Stimulated activated CD8-positive, alpha-beta memory T cell treated with anti-CD3 and anti-CD28 coated beads, Interleukin-15, amount 100 ng/mL, for 24 hours (primary cell): ENCODE measurements at places on chromosomes 6 and 20.

- no peak for DNase-seq
Measured at GRCh38 chr20:40254023-40254772, 434.8 kb downstream of the MAFB start.

DNA sequence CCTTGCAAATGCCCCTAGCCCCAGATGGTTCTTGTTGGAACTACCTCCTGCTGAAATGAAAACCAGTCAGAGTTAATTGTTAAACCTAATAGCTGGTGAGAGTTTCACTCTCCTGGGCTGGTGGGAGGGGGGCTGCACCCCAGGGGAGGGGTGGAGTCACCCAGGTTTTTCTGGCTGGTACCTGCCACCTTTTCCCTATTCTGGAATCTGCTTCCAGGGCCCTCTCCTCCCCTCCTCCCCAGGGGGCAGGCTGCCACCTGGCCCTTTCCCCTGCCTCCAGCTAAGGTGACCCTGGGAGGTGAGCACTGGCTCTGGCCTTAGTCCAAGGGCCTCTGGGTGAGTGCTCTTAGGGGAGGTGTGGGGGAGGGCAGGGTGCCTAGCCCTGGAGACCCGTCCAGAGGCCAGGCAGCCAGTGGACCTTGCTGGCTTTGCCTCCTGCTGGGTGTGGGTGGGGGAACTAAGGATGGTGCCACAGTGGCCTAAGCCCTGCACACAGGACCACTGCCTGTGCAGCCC, 48.8 kb upstream of the EPB41L1 start:
- no peak for DNase-seq

GRCh38 chr6:33082702-33083101, 6.9 kb downstream of the HLA-DPB1 start:
- DNase-seq = no peak

DNA sequence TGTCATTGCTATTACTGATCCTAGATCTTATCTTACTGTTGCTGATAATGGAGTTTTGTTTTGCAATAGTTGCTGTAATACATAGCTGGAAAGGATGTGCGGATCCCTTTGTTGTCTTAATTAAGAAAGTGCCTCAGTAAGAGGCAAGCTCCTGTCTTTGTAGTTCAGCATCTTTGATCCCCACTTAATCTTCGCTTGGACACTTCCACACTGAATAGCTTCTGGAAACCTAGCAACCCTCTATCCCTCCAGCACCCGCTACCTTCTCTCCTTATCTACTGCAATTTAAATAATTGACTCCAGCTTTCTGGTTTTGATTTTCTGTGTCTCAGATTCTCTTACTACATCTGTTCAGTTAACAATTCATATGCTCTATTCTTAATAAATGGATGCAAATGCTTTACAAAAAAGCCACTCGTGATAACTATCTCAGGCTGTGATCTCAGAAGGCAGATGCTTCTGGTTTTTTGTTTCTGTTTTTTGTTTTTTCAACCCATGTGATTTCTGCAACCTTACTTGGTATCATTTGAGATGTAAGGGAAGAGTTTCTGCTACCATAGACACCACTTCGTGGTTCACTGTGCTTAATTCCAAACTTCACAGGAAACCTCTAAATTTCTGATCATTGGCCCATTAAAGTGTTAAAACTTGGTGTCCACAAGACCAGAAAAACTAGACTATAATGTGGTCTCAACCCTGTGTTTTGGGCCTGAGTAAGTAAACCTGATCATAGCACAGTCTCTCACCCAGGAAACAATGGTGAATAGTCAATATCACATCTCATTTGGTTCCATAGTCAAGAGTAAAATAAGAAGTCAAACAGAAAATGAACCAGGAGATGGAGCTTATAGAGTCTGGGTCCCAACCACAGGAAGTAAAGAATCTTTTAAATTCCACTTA, 352.1 kb upstream of the SOX4 start:
- DNase-seq = no peak

DNA sequence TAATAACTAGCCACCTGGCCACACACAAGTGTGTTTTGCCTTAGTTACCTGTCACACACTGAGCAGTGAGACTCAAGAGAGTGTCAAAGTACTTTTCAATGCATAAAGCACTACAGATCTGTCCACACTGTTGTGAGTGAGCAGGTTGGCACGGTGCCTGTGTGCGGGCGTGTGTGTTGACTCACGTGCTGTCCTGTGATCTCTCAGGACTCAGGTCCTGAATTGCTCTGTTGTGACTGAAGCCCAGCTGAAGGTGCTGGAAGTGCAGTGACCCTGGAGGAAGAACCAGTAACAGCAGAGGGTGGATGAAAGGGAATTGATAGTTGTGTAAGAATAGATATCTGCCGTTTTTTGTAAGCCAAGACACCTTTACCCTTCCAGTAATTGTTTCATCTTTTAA, 18.3 kb downstream of the SLC16A10 start:
- no peak for DNase-seq

- no peak for DNase-seq
Measured at GRCh38 chr6:145891126-145891525, 73.0 kb downstream of the SHPRH start.

GRCh38 chr6:169158691-169159090, 95.0 kb downstream of the THBS2 start:
- no peak for DNase-seq

GRCh38 chr6:47919875-47920274, 138.0 kb downstream of the OPN5 start:
- no peak for DNase-seq

- DNase-seq = no peak
Measured at GRCh38 chr20:34663213-34663943, 13.5 kb downstream of the PIGU start.

GRCh38 chr20:48856130-48856529, 28.3 kb upstream of the PREX1 start:
- no peak for DNase-seq

DNA sequence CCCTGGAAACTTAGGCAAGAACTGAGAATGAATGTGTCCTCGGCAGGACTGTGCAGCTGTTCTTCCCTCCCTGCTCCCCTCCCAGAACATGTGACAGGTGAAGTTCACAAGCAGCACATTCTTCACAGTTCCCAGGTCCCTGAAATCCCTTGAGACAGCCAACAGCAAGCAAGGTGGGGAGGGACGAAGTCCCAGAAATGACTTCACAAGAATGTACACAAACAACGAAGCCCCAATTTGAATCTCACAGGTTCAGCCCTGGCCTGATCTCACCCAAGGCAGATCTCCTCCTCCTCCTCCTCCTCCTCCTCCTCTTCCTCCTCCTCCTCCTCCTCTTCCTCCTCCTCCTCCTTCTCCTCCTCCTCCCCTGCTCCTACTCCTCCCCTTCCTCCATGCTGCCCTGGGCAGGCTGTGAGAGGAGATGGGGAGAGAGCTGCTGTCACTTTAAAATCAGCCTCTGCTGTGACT, 32.4 kb downstream of the WRNIP1 start:
- no peak for DNase-seq

DNA sequence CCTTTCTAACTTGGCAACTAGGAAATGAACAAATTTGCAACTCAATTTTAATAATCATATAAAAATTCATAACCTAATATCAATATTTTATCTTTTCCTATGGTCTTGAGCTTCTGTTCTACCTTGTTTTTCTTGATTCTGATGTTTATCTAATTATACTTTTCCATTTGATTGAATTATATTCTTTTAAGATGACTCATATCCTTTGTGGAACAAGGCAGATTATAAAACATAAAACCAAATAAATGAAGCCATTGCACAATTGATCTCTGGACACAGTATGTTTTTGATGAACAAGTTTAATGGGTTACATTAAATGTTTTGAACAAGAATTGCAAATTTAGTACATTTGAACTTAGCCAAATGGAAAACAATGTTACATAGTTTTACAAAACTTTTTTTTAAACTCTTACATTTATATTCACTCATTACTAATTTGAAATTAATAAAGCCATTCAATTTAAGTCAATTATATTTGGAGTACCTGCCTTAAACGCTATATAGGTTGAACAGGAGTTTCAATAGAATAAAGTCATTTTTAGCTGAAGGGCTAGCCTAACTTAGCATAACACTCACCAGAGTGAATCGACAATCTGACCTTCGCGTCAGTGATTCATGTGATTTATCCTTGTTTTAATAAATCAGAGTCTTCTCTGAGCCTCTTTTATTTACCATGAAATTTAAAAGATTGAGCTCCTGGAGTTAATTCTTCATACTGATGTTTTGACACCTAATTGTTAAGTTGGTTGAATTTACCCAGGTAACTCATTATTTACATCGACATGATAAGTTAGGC, 3.8 kb downstream of the NCOA7 start:
- DNase-seq = no peak

DNA sequence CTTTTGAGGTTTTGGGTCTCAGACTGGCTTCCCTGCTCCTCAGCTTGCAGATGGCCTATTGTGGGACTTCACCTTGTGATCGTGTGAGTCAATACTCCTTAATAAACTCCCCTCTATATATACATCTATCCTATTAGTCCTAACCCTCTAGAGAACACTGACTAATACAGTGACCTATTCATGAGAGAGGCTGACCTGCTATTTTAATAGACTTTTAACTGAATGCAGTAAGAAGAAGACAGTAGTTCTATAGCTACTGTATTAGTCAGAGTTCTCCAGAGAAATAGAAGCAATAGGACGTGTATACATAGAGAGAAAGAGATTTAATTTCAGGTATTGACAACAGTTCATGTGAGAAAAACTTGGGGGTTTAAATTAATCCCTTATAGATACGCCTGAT, 53.3 kb upstream of the SMLR1 start:
- DNase-seq = no peak

DNA sequence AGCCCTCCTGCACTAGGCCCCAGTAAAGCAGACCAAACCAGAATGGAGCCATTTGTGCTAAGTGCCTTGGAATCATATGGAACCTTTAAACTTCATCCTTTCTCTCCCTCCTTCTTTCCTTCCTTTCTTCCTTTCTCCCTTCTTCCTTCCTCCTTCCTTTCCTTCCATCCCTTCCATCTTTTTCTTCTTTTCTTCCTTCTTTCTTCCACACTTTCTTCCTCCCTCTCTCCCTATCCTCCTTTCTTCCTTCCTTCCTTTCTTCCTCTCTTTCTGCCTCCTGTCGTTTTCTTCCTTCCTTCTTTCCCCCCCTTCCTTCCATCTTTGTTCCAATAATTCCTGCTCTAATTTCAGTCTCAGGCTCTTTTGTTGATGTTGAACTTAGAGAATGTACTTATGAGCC, 11.2 kb upstream of the SFT2D1 start:
- DNase-seq = no peak
